Stimulated activated CD4-positive, alpha-beta T cell treated with anti-CD3 and anti-CD28 coated beads, Interleukin-4, amount 100 ng/mL, for 4 hours (primary cell): ENCODE measurements at places on chromosomes 7 and 10.
A peak's percentile ranks its signal among the peaks of the same experiment; 100 is the strongest.

DNA sequence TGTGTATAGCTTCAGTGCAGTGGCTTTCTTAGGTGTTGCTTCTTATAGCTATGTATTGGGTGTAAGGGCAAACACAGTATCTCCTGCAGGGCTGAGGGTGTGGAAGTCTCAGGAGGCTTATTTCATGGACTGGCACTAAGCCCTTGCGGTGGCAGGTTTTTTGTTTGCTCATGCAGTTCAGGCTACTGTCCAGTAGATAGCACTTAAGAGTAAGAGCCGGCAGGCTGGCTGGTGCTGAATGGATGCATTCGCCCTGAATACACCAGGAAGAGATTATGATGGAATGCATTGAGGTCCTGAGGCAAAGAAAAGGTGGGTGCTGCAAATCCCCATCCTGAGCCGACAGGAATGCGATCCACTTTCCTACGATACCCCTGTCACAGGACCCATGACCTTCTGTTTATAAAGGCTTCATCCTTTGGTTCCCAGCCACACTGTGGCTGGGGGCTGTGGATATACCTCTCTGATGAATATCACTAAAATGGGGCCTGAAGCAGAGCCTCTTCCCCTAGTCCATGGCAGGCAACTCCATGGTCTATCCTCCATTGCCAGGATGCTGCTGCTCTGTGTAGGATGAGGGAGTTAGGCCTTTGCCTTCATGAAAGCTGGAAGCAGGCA, 44.9 kb downstream of the ANXA8 start:
- DNase-seq = no peak

DNA sequence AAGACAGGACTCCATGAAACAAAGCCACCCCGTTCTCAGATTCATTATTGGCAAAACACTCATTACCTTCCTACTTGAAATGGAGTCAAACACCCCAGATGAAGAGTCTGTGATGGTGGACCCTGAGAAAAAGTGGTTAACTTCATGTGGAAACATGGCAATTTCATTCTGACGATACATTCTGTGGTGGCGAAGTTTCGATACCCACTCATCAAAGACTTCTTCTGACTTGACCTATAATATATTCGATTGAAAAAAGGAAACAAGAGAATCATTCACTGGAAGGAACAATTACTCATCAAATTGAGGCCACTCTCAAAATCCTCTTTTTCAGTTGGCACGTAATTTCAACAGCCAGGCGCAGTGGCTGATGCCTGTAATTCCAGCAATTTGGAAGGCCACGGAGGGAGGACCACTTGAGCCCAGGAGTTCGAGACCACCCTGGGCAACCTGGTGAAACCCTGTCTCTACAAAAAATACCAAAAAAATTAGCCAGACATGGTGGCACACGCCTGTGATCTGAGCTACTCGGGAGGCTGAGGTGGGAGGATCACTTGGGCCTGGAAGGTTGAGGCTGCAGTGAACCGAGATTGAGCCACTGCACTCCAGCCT, 108.8 kb upstream of the GSDME start:
- no peak for DNase-seq

DNA sequence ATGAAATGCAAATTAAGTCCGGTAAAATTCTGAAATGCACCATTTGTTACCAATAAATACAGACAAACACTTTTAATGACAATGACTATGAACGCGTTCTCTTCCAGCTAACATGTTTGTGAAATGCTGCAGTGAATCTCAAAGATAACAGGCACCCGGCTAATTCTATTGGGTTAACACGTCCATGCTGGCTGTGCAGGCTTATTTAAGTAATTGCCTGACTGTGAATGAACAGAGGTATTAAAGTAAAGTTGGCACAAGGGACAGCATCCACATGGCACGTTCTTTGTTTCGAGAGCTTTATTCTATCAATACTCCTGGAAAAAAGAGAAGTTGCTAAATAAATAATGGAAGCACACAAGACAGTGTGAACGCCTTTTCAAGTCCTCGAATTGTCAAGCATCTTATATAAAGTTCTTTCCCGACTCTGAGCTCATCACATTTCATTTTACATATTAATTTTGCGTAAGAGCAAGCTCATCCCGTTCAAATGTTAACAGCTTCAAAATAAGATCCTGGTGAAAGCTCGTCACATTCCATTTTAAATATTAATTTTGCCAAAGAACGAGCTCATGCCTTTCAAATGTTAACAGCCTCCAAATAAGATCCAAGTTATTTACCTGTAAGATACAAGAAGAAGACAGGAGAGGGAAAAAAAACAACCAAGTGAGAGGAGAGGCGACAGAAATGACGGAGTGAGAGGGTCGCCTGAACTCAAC, 111.3 kb upstream of the RHEB start:
- DNase-seq = no peak

DNA sequence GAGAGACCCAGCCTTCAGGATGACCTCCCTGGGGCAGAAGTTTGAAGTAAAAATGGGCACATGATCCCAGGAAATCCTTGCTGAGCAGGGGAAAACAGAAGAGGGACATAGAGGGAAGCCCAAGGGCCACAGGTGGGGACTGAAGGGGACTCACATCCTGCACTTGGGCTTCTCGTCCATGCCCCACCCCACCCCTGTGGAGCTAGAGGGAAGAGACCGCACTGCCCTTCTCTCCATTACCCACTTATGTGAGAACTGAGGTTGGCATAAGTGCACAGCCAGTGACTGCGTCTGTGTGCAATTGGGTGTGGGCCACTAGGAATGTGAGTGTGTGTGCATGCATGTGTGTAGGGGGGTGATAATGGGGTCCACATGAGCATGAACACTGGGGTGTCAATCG, 43.4 kb upstream of the SLF2 start:
- no peak for DNase-seq

GRCh38 chr10:33709008-33709753, 374.7 kb upstream of the NRP1 start:
- DNase-seq = no peak

GRCh38 chr7:87144173-87144657, 8.0 kb upstream of the DMTF1 start:
- DNase-seq = no peak

DNA sequence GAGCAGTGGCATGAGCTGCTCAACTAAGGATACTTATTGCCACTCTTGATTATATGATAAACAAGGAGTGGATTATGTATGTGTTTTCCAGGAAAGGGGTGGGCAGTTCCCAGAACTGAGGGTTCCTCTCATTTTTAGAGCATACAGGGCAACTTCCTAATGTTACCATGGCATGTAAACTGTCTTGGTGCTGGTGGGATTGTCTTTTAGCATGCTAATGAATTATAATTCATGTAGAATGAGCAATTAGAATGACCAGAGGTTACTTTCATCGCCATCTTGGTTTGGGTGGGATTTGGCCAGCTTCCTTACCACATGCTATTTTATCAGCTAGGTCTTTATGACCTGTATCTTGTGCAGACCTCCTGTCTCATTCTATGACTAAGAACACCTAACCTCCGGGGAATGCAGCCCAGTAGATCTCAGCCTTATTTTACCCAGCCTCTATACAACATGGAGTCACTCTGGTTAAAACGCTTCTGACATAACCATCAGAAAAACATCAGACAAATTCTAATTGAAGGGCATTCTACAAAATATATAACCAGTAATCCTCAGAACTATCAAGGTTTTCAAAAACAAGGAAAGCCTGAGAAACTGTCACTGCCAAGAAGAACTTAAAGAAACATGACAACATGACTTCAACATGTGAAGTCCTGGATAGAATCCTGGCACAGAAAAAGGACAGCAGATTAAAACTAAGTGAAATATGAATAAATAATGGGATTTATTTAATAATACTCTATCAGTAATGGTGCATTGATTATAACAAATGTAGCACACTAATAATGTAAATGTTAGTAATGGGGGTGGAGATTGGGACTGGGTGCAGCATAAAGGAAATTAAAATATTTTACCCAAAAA, 365.0 kb downstream of the SEMA3D start:
- no peak for DNase-seq

DNA sequence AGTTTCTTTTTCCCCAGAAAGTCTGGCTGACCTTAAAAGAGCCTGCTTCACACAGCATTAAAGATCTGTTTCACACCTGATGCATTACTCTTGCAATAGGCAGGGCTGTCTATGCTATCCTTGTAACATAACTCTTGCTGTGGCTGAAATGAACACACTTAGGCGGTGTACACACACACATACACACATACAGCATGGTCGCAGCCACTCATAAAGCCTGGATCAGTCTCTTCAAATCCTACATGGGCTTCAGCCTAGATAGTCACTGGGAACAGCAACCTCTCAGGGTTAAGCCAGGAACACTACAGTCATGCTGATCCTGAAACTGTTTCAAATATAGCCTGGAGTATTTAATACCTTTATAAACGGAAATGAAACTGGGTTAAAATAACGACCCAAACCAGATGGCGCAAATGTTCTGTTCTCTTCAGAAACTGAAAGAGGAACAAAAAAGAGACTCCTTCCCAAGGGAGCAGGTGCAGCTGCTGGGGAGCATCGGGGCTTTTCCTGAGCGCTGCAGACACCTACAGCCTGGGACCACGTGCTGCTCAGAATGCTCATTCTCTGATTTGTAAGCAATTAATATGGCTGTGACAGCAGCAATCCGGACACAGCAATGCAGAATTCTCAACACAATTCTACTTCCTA, 61.0 kb upstream of the SFMBT2 start:
- no peak for DNase-seq

GRCh38 chr10:85060944-85061343, 732.6 kb downstream of the CCSER2 start:
- no peak for DNase-seq

DNA sequence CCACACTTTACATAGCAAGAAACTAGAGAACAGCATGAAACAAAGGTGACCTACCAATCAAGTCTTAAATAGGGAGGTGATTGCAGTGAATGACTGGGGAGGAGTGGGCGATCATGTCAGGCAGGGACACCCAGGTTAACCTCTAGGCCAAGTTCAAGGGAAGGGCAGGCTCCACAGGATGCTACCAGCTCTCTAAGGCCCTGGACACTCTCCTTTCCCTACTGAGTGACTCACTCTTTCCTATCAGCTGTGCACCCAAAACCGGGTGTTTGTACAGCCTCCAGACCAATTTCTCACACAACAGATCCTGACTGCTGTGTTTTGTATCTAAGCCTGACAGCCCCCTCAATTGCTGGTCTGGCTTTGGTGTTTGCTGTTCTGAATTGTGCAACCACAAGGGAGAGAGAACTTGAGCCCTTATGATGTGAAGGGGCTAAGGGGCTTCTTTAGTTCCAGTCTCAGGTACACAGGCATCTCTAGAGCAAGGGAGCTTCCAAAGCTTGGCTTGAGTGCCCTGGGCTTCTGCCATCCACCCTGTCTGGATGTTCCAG, 107.8 kb downstream of the TBXAS1 start:
- no peak for DNase-seq

GRCh38 chr7:133702960-133703359, 424.2 kb upstream of the LRGUK start:
- no peak for DNase-seq

- DNase-seq = no peak
These were observed 109.8 kb upstream of the FAM133B start for GRCh38 chr7:92699966-92700514.

DNA sequence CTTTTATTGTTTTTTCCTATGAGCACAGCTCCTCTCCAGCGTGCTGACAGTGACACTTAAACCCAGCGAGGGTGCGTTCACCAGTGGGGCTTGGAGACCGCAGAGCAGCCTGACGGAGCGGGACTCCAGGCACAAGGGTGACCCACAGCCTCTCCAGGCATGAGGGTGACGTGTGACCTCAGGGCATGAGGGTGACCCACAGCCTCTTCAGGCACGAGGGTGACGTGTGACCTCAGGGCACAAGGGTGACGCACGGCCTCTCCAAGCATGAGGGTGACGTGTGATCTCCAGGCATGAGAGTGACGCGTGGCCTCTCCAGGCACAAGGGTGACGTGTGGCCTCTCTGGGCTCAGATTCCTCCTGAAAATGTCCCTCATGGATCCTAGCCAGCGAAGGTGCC, 164.3 kb upstream of the TCERG1L start:
- no peak for DNase-seq

- DNase-seq = peak; percentile 51
These were observed 98.2 kb upstream of the PRKCQ start for GRCh38 chr10:6678211-6678803.

DNA sequence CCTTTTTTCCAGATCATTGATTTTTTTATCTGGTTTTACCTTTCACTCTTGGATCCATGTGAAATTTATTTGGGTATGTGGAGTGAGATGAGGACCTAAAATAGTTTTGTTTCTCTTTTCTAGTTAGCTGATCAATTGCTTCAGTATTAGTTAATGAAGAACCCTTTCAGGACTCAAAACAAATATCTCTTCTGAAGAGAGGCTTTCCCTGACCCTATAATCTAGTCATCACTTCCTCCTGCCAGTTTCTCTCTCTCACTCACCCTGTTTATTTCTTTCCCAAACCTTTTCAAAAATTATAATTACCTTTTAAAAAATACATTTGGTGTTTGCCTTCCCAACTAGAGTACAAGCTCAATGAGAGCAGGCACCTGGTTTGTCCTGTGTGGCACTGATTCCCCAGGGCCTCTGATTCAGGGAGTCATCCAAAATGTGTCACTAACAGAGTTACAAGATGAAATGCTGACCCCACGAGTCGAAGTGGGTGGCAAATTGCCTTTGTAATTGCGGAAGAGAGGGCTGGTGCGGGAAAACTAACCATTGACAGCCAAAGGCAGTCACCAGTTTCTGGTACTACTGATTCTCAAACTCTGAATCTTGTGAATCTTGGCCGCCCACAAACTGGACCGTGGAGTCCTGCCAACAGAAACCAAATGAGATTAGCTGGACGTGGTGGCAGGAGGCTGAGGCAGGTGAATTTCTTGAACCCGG, 2.4 kb downstream of the TMEM140 start:
- DNase-seq = no peak

- DNase-seq = no peak
These were observed 95.1 kb downstream of the USP6NL start for GRCh38 chr10:11516431-11516746.

DNA sequence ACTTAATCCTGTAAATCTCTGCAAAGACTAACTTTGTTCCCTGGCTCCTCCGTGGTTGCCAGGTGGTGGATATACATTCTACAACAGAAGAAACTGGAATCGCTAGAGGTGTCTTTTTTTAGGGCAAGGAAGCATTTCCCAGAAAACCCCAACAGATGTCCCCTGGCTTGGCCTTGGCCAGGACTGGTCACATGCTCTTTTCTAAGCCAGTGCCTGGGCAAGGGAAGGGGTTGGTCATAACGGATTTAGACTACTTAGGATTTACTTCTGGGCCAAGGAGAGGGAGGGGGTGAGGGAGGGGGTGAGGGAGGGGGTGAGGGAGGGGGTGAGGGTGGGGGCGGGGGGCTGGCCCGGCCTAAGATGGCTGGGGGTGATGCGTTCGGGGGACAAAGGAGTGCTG, 105.7 kb downstream of the SNX10 start:
- no peak for DNase-seq
